ELR (cell line): ENCODE measurements at places on chromosomes 11 and 22.

- no peak for DNase-seq
Measured at GRCh38 chr11:15988693-15989231, 367.6 kb downstream of the SOX6 start.

DNA sequence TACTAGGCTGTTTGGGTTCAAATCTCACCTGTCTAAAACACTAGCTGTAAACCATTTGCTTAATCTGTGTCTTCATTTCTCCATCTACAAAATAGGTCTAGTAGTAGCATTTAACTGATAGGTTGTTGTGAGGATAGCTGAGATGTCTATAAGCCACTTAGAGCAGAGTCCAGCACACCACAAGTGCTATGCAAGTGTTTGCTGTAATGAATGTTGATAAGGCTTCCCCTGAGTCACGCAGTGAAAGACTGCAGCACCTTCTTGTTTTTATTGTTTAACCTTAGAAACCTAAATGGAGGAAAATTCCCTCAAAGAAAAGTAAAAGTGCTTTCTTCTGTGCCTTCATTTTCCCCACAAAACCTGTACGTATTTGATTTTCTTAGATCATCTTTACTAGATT lies 23.1 kb upstream of the LDHA start:
- no peak for DNase-seq

DNA sequence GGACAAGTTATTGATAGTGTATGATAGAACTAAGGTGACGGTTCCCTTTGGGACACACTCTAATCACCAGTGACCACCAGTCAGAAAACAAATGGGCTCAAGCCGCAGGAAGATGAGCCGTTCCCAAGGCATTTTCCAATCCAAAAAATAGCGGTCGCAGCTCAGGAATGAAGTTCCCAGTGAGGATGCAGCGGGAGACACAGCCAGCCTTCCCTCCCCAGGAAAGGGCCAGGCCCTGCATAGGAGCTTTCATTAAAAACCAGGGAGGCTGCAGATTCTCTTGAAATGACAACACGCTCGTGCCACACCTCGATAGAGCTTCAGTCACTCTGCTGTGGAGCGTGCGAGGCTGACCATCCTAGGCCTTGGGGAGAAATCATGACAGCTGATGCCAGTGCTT lies 65.8 kb upstream of the WNT7B start:
- DNase-seq = peak; percentile 46

- DNase-seq = no peak
Measured at GRCh38 chr22:36914390-36914752, 943 bp downstream of the CSF2RB start.

DNA sequence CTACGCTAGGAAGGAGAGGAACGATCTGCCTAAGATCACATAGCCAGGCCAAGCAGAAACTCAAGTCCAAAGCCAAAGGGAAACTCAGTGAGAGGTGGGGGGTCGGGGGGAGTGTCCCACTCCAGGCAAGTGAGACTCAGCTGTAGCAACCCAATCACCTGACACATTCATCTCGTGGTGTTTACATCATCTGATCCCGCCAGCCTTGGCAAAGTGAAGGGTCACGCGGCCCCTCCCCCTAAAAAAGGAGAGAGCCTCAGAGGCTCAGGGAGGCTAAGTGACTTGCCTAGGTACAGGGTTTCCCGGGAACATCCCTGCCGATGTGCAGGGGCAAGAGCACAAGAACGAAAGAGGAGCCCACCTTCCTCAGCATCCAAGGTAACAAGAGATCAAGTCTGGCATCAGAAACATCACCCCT lies 21.5 kb downstream of the MYH9 start:
- DNase-seq = peak; percentile 46

- DNase-seq = no peak
Measured at GRCh38 chr11:11210446-11210845, 142.6 kb downstream of the CSNK2A3 start.

GRCh38 chr11:16605389-16605893 lies 133.0 kb upstream of the C11orf58 start:
- peak; percentile 14 for DNase-seq

- no peak for DNase-seq
Measured at GRCh38 chr11:119024430-119025098, 6.0 kb downstream of the TRAPPC4 start.

- peak; percentile 64 for DNase-seq
Measured at GRCh38 chr22:36873614-36874308, 13.0 kb downstream of the NCF4 start.

GRCh38 chr11:118763041-118763440 lies 27.9 kb downstream of the DDX6 start:
- DNase-seq = no peak

DNA sequence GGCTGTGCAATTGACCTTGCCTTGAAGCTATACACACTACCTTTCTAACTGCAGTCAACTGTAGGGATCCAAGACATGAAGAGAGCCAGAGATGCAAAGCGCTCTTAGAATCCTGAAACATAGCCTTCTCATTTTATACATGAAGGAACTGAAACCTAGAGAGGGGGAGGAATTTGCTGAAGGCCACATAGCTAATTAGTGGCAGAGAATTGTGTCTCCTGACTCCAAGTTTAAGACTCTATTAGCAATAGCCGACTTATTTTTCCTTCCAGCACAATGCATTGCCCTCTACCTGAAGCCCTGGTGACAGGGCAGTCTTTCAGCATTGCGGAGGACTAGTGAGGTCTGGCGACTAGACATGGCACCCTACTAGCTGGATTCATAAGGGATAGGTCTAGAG lies 727.0 kb upstream of the ANO5 start:
- no peak for DNase-seq

- DNase-seq = no peak
Measured at GRCh38 chr11:34030382-34030781, 21.1 kb upstream of the CAPRIN1 start.

GRCh38 chr11:112037527-112037926 lies 12.3 kb downstream of the DLAT start:
- DNase-seq = no peak
